ENCODE measurements at places on chromosomes 3 and 15.

DNA sequence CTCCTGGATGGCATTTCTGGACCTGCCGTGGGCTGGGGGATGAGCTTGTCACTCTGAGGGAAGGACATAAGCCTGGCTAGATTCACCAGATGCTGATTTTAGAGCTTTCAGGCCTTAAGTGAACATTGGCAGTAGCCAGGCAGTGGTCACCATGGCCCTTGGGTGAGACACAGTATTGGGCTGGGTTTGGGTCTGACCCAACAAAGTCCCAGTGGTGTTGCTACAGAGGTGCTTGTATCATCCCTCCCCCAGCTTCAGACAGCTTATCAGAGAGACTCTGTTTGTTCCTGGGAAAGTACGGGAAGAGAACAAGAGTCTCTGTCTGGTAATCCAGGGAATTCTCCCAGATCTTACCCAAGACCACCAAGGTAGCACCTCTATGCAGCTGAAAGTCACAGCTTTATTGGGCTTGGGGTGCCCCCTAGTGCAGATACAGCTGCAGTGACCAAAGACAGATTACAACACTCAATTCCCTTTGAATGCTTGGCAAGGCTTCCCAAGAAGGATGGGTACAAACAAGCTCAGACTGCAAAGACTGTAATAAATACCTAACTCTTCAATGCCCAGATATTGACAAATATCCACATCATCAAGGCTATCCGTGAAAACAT is 9.8 kb upstream of the RUVBL1 start:
- DNase-seq, result peak; percentile 19

GRCh38 chr3:4741404-4742307 is 237.6 kb upstream of the BHLHE40 start:
- DNase-seq, result no peak

- no peak for DNase-seq
These were observed 43.6 kb upstream of the CADPS start for GRCh38 chr3:62918777-62919176.

- DNase-seq, result no peak
These were observed 94.2 kb downstream of the THRB start for GRCh38 chr3:24400450-24400849.

GRCh38 chr15:73265536-73266153 is 103.1 kb downstream of the HCN4 start:
- DNase-seq, result peak; percentile 20

GRCh38 chr3:113097960-113098447 is 107.2 kb downstream of the GTPBP8 start:
- DNase-seq, result no peak

GRCh38 chr3:146246526-146246925 is 4.4 kb downstream of the PLSCR4 start:
- DNase-seq, result no peak

GRCh38 chr3:191385101-191385500 is 54.8 kb upstream of the UTS2B start:
- DNase-seq, result no peak

DNA sequence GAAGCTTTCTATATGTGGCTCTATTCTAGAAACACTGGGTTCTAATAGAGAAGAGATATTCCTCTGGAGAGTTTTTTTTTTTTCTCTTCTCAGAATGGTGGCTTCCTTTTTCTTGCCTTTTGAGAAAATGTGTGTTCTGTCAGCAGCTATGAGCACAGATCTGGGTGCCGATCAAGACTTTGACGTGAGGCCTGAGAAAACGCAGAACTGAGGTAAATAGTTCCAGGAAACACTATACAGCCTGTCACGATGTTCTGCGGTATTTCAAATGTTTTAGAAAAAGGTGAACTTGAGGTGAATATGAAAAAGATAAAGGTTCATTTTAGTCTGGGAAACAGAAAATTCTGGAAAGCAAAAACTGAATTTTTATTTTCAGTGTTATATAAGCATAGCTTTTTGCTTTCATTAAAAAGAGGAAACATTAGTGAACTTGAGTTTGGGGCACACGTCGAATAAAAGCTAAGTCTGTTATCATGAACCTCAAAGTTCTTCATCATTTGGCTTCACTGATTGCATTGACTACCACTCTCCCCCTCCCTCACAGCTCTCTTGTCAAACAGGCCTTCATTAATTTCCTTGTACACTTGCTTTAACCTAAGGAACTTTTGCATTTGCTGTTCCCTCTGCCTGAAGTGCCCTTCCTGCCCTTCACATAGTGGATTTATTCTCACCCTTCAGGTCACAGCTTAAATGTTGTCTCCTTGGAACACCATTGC is 265.1 kb downstream of the NFKBIZ start:
- DNase-seq, result no peak

DNA sequence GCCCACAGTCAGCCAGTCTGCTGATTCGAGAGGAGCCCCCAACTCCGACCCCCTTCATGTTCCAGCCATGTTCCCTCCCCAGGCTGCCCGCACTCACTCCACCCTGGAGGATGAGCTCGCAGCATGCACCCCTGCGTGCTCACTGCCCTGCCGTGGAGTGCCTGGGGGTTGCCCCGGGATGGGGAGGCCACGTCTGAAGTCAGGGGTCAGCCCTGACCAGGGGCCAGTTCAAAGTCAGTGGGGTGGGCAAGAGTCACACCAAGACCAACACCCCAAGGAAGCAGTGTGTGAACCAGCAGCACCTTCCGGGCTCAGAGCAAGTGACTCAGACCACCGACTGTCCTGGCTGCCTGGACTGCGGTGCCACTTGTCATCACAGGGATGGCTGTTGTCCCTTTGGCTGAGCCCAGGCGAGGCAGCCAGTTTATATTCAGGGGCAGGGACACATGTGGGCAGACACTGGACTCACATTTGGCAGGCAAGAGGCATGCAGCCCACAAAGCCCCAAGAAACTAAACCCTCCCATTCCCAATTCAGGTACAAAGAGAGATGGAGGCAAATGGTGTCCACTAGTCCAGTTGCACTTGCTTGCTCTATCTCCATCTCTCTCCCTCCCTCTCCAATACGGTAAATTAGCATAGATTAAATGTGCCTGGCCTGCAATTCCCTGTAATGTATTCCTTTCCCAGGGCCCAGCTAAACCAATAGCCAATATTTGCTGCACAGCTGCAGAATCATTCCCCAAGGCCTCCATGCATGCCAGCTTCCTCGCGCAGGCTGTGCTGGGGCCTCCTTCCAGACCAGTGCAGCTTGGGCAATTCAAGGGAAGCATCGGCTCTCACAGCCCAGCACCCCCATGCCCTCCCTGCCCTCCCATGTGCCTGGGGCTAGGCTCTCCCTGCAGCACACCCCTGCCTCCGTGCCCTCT is 135.7 kb upstream of the IQSEC1 start:
- no peak for DNase-seq

- DNase-seq, result no peak
These were observed 26.4 kb upstream of the KLF13 start for GRCh38 chr15:31300208-31300661.

GRCh38 chr3:113329757-113330156 is 111.5 kb downstream of the CFAP44 start:
- DNase-seq, result no peak

DNA sequence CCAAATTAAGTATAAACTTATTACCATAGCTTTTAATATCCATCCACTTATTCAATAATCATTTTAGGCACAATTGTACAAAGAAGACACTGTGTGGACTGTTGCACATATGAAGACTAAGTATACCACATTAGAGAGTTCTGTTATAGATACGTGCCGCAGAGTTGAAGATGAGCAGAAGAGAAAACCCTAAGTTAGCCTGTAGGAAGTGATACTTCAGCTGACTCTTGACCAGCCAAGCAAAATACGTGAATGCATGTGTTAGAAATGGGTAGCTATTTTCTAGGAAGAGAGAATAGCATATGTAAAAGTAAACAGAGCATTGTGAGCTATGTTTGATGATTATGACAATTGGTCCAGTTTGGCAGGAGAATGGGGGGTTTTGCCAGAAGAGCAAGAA is 272.0 kb upstream of the ATP11B start:
- DNase-seq, result no peak

DNA sequence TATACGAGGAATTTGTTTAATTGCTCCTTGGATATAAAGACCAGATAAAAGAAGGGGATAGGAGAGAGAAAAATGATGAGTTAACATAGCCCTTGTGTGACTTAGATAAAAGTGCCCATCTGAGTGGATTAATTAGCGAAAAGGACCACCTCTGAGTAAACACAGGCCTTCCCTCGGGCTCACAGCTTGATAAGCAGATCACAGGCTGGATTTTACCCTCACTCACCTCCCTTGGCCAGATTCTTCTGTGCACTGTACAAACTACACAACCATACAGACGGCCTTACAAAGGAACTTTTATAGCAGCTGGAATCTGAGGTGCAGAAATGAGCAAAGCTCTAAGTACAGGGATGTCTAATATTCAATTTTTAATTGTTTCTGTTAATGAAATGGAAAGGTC is 112.4 kb upstream of the STT3B start:
- no peak for DNase-seq

DNA sequence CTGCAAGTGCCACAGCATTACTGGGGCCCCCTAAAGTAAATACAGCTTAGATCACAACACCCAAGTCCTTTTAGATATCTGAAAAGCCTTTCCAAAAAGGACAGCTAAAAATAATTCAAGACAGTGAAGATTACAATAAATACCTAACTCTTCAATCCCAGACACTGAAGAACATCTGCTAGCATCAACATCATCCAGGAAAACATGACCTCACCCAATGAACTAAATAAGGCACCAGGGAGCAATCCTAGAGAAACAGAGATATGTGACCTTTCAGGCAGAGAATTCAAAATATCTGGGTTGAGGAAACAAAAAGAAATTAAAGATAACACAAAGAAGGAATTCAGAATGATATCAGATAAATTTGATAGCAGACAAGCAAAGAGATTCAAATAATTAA is 71.7 kb upstream of the TTC14 start:
- no peak for DNase-seq

GRCh38 chr15:56524915-56525314 is 60.0 kb upstream of the MNS1 start:
- no peak for DNase-seq

DNA sequence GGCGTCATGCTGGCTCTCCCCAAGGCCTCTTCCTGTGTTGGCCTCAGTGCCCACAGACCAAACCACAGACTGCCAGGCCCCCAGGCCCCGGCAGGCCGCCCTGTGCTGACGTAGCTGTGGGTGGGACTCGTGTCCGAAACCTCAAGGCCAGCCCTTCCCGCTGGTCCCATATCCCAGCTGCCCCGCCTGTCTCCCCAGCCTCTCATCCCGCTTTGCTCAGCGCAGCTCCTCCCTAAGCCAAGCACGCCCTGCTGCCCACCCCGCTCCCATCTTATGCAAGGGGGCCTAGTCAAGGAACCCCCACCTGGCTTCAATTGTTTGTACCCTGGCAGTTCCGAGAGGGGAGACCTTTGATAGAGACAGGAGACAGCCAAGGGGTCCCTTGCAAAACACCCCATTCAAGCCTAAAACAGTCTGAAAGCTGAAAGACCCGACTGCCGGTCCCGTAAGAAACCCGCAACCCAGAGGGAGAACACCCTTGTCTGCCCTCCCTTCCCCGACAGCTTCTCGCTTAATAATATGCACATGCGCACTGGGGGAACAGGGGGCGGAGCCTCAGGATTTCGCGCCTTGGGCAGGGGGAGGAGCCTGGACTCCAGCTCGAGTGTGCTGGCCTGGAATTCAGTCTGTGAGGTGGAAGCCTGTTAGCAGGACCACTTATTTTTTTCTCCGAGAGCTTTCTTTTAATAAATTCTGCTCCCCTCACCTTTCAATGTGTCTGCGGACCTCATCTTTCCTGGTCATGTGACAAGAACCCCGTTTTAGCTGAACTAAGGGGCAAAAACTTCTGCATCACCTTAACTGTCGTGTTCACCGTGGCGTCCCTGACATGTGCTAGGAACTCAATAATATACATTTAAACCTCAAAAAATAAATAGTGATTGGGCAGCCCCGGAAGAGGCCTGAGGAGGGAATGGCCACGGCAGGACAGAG is 17.2 kb downstream of the TNFAIP8L3 start:
- peak; percentile 23 for DNase-seq

DNA sequence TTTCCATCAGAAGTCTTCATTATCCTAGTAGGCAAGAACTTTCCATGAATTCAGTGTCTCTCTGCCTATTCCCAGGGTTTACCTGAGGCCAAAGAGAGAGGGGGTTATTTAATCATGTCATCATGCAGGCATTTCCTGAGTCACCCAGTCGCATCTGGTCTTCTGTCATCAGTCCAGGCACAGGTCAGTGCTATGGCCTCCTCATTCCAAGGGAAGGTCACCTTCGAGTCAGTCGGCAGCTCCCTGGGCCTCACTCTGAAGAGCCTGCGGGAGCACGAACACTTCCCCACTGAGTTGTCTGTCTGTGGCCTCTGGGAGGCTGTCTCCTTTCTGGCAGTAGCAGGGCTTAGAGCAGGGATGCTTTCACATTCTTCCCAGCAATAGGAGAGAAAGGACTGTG is 26.2 kb upstream of the LRTM1 start:
- no peak for DNase-seq

DNA sequence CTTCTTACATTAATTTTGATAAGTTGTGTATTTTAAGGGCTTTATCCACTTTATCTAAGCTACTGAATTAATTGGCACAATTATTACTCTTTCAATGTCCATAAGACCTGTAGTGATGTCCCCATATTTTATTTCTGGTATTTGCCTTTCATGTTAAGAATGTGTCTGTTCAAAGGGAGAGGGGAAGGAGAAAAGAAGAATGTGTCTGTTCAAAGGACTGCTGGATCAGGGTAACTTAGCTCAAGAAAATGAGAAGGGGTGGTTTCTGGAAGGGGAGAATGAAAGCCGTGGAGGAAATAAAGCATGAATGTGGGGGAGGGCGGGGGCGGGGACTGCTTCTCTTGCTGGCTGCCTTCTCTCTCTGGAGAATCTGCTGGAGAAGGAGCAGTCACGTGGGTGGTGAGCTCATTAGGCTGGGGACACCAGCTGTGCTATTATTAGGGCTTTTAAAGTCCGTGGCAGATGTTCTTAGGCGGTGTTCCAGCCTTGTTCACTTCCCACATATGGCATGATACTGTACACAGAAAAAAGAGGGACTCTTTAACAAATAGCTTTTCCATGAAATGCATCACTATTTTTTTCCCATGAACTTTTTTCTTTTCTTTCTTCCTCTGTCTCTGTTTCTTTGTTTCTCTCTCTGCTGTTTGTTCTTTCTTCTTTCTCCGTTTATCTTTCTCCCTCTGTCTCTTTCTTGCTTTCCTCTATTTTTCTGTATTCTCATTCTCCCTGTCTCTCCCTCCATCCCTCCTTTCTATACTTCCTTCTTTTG is 63.7 kb upstream of the ULK4 start:
- DNase-seq, result no peak

DNA sequence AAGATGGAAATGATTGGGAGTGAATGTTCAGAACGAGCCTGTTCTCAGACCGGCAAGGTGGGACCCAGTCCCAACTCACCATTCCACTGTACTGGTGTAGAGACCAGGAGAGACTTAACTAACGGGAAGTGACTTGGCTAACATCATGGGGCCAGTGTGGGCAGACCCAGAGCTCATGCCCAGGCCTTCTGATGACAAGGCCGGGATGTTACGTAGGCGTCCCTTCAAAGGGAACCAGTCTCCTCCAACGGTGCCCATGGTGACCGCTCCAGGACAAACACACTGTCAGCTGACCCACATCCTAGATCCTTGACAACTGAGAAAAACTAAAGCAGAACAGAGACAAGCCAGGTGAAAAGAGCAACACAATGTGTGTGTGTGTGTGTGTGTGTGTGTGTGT is 128.4 kb upstream of the HACD2 start:
- no peak for DNase-seq

Measured in activated CD4-positive, alpha-beta T cell treated with anti-CD3 and anti-CD28 coated beads for 24 hours (primary cell).